ENCODE measurements at places on chromosomes 4 and X.

DNA sequence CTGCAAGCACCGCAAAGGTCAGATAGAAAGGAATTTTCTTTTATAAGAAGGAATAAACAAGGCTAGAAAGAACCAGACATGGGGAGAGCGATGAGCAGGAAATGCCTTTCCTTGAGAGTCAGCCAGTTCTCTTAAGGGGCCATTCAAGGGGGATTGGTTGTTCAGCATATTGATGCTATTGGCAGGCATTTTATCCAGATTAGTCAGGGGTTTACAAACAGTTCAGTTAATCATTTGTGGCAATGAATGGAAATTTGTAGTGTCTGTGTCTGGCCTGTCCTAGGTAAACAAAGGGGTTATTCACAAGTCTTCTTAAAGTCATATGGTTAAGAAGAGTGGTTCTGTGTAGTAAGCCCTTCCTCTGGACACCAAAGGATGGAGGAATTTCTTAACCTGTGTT, 184.7 kb upstream of the FRMPD4 start:
- peak; percentile 86 for DNase-seq

DNA sequence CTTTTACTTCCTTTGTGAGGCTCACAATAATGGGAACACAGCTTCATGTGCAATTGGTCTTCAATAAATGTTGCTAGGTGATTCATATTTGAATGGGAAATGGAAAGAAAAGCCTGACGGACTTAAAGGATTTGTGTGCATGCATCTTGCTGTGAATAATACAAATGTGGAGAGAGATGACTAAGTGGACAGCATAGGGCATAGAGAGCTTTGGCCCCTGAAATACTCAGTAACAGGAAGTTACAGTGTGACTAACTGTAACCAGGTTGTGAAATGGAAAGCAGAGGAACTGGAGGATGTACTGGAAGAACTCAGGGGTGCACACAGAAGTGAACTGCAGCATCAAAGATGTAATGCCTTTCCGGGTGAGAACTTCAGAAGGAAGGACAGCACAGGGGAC, 206.7 kb downstream of the MGST2 start:
- peak; percentile 96 for DNase-seq

DNA sequence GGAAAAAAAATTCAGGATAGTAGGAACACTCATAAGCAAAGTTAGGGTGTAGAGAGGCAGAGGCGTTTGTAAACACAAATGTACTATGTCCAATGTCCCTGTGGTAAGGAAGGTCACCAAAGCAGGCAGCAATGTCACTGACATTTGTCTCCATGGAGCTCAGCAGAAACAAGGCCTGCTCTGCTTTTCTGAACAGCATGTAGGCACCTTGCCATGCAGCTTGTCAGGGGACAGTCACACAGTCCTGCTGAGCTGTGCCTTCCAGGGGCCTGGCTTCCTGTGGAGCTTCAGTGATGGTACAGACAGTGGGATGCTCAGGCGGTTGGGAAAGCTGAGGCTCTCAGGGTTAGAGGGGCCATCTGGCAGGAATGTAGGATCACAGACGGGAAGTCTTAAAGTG, 74.5 kb upstream of the HS3ST1 start:
- no peak for DNase-seq

GRCh38 chr4:40327340-40327739, 7.8 kb upstream of the CHRNA9 start:
- DNase-seq = no peak

DNA sequence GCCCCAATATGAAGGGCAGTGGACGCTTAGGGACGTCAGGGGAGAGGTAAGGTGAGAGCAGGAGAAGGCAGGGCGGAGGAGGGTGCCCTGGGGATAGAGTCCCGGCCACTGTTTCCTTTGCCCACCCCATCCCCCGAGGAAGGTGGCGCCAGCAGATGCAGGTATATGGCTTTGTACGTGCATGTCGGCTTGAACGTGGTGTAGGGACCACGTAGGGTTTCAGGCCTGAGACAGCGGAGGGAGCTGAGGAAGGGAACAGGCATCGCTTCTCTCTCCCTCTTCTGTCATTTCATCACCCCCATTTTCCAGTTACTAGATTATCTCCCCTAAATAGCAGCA, 97.9 kb downstream of the PHKA2 start:
- no peak for DNase-seq

GRCh38 chr4:16995451-16995850, 97.0 kb upstream of the LDB2 start:
- peak; percentile 19 for DNase-seq

DNA sequence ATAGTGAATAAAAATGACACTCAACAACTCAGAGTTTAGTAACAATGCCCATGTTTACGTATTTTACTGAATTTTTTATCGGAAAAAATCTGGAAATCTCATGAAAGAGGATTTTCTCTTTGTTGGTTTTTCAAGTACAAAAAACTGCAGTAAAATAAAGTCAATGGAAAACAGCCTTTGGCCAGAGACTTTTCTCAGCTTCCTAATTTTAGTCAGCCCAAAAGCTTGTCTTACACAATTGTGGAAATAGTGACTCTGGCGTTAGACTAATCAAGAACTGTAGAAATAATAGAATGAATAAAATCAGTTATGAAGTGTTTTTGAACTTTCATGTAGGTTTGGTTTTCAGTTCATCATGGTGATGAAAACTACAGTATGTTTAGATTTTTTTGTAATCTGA, 234.7 kb downstream of the DKK2 start:
- no peak for DNase-seq

DNA sequence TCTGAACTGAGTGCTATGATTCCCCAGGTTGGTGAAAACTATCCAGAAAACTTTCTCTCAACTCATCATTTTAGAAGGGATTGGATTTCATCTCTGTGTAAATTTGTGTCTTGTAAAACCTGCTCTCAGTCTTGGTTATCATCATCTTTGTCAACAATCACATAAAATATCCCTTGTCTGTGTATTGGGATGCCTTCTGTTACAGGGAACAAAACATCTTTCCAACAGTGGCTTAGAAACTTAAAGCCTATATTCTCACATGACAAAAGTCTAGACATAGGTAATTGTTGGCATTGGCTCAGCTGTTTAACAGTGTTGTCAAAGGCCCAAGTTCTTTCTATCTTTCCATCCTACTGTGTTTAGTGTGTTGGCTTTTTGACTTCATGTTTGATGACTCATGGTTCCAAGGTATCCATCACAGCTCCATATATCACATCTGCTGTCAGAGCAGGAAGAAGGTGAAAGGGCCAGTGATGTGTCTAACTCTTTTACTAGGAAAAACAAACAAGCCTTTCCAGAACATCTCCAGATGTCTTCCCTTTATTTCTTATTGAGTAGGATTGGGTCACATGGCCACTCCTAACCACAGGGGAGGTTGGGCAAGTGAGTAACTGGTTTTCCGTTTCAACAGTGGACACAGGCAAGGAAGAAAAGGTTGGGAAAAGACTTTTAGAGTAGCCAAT, 65.0 kb downstream of the PHEX start:
- peak; percentile 96 for DNase-seq

DNA sequence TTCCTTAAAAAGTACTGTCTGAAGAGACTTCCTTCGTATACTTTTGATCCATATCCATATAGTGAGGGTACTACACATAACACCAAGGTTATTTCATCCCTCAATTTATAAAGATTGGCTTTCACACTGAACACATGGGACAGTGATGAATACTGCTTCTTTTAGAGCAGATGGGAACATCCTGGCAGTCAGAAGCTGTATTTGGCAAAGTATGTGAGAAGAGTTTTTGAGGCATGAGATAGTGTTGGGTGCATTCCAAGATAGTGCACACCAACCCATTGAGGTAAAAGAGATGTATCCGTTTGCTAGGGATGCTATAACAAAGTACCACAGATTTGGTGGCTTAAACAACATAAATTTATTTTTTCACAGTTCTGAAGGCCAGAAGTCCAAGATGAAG, 141.1 kb downstream of the MOSPD2 start:
- peak; percentile 3 for DNase-seq

GRCh38 chrX:73847100-73847499, 284.1 kb downstream of the CHIC1 start:
- no peak for DNase-seq

DNA sequence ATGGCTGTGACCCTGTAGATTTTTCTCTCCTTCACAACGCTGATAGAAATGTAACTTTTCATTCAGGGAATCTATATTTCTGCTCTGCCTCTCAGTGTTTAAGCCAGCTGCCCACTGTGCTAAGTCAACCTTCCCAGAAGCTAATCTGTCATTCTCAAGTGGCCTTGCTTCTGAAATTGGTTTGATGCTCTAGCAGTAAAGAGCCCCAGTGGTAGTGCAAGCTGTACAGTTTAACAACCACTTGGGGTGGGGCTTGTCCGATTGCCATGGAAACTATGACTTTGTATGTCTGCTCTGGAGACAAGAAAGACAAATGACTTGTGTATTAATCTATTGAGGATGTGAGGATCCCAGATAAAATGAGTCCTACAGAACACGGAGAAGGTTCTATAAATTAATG, 620.9 kb upstream of the GALNT7 start:
- DNase-seq = no peak

DNA sequence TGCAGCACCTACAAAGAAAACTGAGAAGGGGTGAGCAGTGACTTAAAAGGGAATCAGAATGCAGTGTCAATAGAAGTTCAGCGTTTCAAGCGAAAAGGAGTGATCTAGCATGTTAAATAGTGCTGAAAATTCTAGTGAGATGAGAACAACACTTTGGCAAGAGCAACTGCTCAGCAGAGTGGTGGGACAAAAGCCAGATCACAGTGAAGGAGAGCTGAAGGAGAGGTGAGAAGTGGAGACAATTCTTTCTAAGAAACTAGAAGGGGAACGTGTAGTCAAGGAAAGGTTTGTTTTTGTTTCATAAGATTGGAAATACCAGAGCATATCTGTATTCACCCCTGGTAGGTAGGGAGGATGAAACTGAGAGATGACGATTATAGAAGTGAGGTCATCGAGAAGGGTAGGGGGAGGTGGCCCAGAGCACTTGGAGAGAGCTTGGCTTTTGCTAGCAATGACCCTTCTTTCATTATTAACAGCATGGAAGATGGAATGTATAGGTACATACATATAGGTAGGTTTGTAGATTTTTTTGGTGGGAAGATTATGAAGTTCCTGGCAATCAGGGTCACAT, 33.7 kb downstream of the SRPX2 start:
- DNase-seq = peak; percentile 34

DNA sequence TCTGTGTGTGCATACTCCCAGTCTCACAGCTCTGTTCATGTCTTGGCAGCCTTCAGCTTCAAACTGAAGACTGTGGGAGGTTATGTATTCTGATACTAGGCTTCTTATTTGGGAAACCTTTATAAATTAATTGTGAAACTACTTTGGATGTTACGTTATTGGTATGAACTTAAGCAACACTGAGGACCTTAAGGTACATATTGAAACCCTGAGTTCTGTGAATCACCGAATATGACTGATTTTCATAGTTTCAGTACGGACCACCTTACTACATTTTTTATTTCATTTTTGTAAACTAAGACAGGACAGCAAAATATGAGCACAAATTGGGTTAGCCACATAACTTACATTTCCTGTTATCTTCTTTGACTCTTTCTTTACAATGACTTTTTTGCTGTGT, 498.4 kb downstream of the PDGFC start:
- peak; percentile 12 for DNase-seq

DNA sequence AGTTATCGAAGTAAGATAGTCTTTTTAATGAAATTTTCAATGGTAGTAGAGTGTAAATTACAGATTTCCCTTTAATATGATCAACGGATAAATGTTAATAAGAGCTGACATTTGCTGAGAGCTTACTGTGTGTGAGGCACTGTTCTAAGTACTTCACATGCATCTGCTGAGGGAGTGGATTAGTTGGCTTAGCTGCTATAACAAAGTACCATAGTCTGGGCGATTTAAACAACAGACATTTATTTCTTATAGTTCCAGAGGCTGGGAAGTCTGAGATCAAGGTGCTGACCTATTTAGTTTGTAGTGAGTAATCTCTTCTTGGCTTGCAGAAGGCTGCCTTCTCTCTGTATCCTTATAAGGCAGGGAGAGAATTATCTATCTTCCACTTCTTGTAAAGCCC, 174.3 kb downstream of the CEP135 start:
- DNase-seq = no peak

- no peak for DNase-seq
These were observed 6.6 kb upstream of the FAM53A start for GRCh38 chr4:1690698-1691097.

GRCh38 chr4:22745234-22745633, 52.5 kb downstream of the GBA3 start:
- no peak for DNase-seq

DNA sequence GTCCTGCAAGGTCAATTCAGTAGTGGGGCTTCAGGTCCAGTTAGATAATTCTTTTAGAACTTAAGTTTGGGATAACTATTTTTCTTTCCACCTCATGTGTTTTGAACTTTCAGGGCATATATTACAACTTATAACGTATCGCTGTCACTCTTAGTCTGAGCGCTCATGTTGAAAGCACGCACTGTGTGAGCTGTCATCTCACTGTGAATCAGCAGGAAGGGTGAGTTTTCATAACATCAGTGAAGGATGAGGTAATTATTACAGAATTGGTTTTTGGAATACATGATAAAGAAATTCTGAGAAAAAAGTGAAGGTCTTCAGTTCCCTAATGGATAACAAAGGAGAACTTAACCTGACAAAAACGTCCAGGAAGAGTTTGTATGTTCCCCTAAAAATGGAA, 45.1 kb upstream of the SLC4A4 start:
- DNase-seq = peak; percentile 71
